Effector memory CD8-positive, alpha-beta T cell (primary cell): ENCODE measurements at places on chromosomes 7 and 10.
A peak's percentile ranks its signal among the peaks of the same experiment; 100 is the strongest.

- no peak for DNase-seq
- no peaks in the 10 kb centered on the region for H3K4me1 ChIP-seq
- no peaks in the 10 kb centered on the region for H3K36me3 ChIP-seq
Measured at GRCh38 chr7:85230623-85231022, 43.8 kb upstream of the SEMA3D start.

- H3K4me3 ChIP-seq: no peak overlapping the region
- peaks cover 6% of the 10 kb centered on the region for H3K4me1 ChIP-seq
- no peaks in the 10 kb centered on the region for H3K36me3 ChIP-seq
- no peak for DNase-seq
- H3K27ac ChIP-seq: no peak overlapping the region
Measured at GRCh38 chr7:115216652-115217051, 294.8 kb downstream of the MDFIC start.

DNA sequence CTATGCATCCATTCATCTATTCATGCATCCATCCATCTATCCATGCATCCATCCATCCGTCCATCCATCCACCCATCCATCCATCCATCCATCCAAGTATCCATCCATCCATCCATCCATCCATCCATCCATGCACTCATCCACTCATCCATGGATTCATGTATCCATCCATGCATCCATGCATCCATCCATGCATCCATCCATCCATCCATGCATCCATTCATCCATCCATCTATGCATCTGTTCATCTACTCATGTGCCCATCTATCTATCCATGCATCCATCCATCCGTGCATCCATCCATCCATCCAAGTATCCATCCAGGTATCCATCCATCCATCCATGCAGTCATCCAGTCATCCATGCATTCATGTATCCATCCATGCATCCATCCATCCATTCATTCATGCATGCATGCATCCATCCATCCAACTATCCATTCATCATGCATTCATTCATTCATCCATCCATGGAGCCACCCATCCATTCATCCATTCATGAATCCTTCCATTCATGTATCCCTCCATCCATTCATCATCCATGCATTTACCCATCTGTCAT, 132.0 kb downstream of the DYNC2I1 start:
- no peaks in the 10 kb centered on the region for H3K36me3 ChIP-seq
- peaks cover 33% of the 10 kb centered on the region for H3K27me3 ChIP-seq
- no peak for DNase-seq
- no peak overlapping the region for H3K27ac ChIP-seq

DNA sequence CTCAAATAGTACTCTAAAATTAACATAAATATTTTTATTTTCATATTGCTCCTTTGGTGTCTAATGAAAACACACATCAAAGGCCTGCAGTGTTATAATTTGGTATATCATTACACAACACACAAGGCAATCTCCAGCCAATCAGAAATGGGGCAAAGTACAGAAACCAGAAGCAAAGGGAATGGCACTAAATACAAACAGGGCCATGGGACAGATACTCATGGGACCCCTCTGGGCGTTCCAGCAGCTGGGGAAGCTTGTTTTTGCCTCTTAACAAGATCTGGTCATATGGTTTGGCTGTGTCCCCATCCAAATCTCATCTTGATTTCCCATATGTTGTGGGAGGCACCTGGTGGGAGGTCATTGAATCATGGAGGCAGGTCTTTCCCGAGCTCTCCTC, 551.8 kb upstream of the NRP1 start:
- no peaks in the 10 kb centered on the region for H3K4me1 ChIP-seq
- H3K36me3 ChIP-seq: no peaks in the 10 kb centered on the region
- H3K27me3 ChIP-seq: no peaks in the 10 kb centered on the region
- H3K4me3 ChIP-seq: no peak overlapping the region
- no peak for DNase-seq

DNA sequence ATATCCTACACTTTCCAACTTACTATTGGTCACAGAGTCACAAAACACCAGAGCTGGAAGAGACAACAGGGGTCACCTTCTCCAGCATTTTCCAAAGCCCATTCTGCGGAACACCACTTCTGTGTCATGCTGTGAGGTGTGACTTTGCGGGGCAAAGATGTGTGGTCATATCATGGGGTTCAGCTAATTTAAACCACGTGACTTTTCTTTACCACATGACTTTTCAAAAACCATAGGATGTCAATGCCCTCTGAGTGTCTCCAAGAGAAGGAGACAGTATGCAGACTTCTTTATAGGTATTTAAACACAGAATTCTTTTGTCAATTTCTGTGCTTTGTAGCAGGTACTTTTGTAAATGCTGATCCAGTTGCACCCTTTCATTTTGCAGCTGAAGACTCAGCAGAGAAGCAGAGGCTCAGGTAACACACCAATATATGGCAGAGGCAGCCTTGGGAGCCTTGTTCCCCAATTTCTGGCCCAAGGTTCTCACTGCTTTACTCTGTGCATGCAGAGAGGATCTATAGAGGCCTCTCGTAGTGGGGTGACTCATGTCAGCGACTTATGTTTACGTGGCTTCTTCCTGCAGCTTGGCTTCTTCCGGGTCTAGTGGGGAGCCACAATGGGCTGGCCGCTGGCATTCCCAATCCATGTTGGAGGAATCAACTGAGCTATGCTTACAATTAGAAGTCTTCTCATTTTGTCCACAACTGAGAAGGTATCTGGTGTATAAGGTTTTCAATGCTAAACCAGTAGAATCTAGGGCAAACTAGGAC, 104.0 kb upstream of the RHOBTB1 start:
- H3K27me3 ChIP-seq: no peaks in the 10 kb centered on the region
- no peak for DNase-seq

DNA sequence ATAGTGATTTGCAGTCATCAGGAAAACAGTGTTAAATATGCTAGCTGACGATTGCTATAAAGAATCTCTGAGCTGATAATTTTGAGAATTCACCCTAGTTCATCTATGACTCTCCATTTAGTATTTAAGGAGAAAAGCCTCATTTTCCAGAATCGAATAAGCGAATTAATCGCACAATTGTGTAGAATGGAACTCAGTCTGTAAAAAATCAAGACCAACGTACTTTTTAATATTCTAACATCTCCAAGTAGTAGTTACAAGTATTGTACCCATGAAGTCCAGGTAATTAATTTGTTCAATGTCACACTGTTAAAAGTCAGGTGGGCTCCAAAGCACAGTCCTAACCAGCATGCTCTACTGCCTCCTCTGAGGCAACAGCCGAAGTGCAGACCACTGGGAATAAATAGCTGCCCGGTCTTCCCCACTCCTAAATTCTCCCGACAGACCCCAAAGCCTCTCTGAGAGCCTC, 380 bp upstream of the AGBL3 start:
- peaks cover 11% of the 10 kb centered on the region for H3K36me3 ChIP-seq
- peak overlapping the region; percentile 99 for H3K4me3 ChIP-seq
- H3K27ac ChIP-seq: peak overlapping the region; percentile 99
- no peaks in the 10 kb centered on the region for H3K27me3 ChIP-seq

DNA sequence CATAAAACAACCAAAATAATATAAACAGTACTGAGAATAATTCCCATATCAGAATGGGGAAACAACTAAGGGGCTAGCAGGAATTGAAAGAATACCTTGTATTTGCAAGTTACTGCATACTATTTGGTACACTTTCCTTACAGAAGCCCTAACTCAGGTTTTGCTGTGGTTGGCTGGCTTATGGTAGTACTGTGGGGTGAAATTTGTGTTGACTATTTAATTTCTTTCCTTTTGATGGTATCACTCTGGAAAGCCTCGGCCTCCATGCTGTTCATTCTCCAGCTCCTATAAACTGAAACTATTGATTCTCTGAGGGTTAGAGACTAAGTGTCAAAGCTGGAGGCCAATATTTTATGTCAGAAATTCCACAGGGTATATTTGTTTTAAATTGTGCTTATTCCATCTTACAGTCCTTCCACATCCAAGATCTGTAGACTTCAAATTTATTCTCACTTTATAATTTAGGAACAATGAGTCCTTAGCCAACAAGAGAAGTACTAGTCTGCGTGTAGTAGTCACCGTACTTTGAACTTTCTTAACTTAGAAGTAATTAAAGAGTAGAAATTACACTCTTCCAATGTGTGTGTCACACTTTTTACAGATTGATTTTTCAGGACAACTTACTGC, 13.4 kb downstream of the SKIDA1 start:
- no peak overlapping the region for H3K4me3 ChIP-seq
- peaks cover 49% of the 10 kb centered on the region for H3K27me3 ChIP-seq
- no peaks in the 10 kb centered on the region for H3K36me3 ChIP-seq
- H3K4me1 ChIP-seq: peaks cover 4% of the 10 kb centered on the region
- no peak overlapping the region for H3K27ac ChIP-seq

DNA sequence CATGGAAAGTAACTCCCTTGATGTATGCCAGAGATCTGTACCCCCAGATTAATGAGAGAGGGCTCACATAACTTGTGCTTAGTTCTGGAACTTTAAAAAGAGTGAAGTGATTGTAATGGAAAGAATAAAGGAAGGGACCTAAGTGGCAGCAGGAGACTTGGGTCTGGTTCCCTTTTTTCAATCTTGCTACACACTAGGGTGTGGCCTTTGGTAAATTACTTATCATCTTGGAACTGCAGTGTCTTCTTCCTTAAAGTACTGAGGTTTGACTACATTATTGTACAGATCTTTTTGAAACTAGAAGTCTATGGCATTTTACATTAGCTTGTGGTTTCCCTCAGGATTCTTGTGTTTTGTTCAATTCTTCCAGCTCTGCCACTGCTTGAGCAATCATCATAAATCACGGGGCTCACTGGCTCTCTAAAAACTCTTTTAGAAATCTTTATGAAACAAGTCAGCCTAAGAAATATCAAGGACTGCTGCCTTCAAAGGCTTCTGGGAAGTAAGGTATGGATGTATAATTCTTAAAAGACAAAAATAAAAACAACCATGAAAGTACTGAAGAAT, 22.5 kb upstream of the CHRM2 start:
- H3K27me3 ChIP-seq: no peaks in the 10 kb centered on the region
- no peaks in the 10 kb centered on the region for H3K4me1 ChIP-seq
- no peaks in the 10 kb centered on the region for H3K36me3 ChIP-seq
- no peak overlapping the region for H3K4me3 ChIP-seq
- DNase-seq: no peak
- no peak overlapping the region for H3K27ac ChIP-seq

- H3K27me3 ChIP-seq: peaks cover 21% of the 10 kb centered on the region
- no peak overlapping the region for H3K27ac ChIP-seq
Measured at GRCh38 chr10:98266647-98267046, 1.3 kb downstream of the LOXL4 start.

DNA sequence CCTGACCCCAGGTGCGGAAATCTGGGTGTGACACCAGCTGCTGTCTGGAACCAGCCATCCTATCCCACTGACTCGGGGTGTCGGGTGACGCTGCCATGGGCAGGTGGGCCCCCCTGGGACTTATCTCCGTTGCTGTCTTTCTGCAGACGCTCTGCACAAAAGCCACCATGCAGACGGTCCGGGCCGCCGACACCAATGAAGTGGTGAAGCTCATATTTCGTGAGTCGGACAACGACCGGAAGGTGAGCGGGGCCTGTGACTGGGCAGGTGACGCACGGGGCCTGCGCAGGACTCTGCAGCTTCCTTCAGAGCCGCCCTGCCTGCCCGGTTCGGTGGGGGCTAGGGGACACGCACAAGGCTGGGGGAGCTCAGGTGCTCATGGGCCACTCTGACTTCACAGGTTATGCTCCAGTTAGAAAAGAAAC, 36.6 kb downstream of the NKX6-2 start:
- DNase-seq: no peak
- H3K4me1 ChIP-seq: no peaks in the 10 kb centered on the region
- no peaks in the 10 kb centered on the region for H3K36me3 ChIP-seq
- no peak overlapping the region for H3K4me3 ChIP-seq

- H3K36me3 ChIP-seq: no peaks in the 10 kb centered on the region
- peaks cover 11% of the 10 kb centered on the region for H3K4me1 ChIP-seq
- no peaks in the 10 kb centered on the region for H3K27me3 ChIP-seq
- DNase-seq: no peak
- H3K27ac ChIP-seq: no peak overlapping the region
Measured at GRCh38 chr7:105890290-105890997, 14.0 kb upstream of the ATXN7L1 start.

GRCh38 chr7:158740013-158740656, 35.5 kb upstream of the NCAPG2 start:
- DNase-seq: no peak
- no peaks in the 10 kb centered on the region for H3K27me3 ChIP-seq
- H3K4me1 ChIP-seq: no peaks in the 10 kb centered on the region
- no peak overlapping the region for H3K4me3 ChIP-seq

DNA sequence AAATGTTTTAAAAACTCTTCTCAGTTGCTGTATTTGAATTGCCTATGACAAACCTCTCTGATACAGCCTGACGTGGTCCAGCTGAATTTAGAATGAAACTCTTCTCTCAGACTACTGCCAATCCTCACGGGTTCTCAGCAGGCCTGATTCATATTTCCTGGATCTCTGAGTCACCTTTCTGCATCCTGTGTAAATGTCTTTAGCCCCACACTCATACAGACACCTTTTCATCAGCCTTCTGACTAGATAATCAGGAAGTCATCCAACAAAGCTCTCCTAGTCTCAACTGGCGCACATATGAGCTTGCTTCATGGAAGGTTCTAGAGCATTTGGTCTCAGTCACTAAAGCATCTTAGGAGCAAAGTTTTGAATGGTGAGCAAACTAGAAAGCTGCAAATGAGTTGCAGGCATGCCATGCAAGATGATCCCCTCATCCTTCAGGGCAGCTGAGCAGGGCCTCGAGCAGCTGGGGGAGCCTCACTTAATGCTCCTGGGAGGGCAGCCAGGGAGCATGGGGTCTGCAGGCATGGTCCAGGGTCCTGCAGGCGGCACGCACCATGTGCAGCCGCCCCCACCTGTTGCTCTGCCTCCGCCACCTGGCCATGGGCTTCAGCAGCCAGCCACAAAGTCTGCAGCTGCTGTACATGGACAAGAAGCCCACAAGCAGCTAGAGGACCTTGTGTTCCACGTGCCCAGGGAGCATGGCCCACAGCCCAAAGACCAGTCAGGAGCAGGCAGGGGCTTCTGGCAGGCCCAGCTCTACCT, 182.8 kb downstream of the ARHGAP12 start:
- peaks cover 5% of the 10 kb centered on the region for H3K4me1 ChIP-seq
- no peak for DNase-seq
- no peaks in the 10 kb centered on the region for H3K36me3 ChIP-seq
- H3K27me3 ChIP-seq: no peaks in the 10 kb centered on the region
- H3K27ac ChIP-seq: peak overlapping the region; percentile 64

- peaks cover 78% of the 10 kb centered on the region for H3K27me3 ChIP-seq
- H3K4me1 ChIP-seq: no peaks in the 10 kb centered on the region
- no peak overlapping the region for H3K27ac ChIP-seq
- no peaks in the 10 kb centered on the region for H3K36me3 ChIP-seq
Measured at GRCh38 chr7:151890355-151891004, 13.6 kb upstream of the PRKAG2 start.

DNA sequence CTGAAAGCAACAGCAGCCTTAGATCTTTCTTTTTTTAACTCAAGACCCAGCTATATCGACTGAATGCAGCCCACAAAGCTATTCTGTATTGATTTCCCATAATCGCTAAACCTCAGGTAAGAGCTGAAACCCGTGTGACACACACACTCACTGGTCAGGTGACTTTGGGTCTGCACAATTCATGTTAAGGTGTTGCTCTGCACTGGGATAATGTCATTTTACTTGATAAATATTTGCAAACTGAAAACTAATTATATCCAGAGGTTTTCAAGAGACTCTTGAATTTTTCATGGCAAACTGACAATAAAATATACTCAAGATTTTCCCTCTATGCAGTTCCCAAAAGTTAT, 33.1 kb downstream of the SCRN1 start:
- H3K4me1 ChIP-seq: peaks cover 14% of the 10 kb centered on the region
- peaks cover 17% of the 10 kb centered on the region for H3K27me3 ChIP-seq
- no peak for DNase-seq
- H3K27ac ChIP-seq: no peak overlapping the region
- peaks cover 9% of the 10 kb centered on the region for H3K36me3 ChIP-seq
